ENCODE measurements at places on chromosomes 1 and 21.

DNA sequence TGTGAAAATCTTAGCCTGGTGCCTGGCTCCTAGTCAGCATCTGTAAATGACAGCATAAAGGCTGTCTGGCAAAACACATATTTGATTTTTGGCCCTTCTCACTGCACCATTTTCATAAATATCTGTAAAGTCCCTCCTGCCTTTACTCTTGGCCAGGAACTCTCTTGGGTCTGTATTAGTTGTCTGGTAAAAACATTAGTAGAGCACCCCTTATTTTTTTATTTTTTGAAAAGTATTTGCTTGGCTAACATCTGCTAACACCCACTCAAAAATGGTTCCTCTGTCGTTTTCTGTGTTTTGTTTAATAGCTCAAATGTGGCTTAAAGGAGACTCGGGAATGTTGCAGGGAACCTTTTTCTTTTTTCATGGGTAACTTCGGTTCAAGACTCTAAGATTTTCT is 293.4 kb downstream of the HMCN1 start:
- DNase-seq, result no peak

DNA sequence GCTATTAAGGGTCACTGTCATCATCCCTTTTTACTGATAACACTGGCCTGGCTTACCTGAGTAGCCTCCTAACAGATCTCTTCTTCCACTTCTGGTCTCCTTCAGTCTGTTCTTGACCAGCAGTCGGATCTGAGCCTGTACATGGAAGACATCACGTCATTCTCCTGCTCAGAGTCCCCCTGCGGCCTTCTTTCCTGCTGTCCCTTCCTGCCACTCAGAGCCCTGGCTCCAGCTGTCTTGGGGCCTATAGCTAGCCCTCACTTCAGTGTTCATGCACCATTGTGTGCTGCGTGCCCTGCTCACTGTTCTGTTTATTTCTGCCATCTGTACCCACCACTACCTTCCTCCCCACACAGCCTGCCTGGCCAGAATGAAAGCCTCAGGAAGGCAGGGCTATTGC is 8.4 kb downstream of the ADARB1 start:
- DNase-seq, result no peak

GRCh38 chr1:243554686-243555085 is 295.4 kb downstream of the AKT3 start:
- DNase-seq, result no peak

GRCh38 chr1:83970114-83970513 is 28.8 kb downstream of the TTLL7 start:
- no peak for DNase-seq

DNA sequence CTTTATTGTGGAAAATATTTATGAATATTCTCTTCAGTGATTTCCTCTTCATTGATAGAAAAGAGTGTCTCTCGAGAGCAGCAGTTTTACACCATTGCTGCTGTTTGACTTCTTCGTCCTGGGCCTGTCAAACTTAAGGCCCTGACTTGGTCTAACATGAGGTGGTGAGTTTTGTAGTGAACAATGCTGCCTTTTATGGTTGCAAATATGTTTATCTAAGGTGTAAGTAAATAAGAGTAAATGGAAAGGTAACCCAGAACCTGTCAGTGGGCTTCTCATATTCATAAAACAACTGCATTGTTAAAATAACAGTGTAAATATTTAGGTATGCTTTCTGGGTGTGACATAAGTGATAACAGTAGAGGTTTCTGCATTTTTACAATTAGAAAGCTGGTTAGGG is 62.8 kb upstream of the SCCPDH start:
- no peak for DNase-seq

GRCh38 chr1:183365676-183366075 is 52.5 kb downstream of the NMNAT2 start:
- DNase-seq, result no peak

DNA sequence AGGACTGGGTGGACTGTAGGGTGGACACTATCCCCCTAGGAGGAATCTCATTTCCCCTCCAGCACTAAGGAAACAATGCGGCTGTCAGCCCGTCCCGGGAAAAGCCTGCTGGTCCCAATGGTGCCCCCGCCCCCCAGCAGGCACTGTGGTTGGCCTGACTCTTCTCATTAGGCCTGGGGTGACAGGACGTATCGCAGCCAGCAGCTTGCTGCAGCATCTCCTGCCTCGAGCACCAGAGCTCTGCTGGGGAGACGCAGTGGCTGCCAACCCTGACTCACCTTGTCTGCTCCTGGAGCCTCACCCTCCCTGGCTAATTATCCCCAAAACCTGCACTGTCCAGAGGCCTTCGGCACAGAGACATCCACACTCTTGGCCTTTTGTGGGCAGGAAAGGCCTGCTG is 115.1 kb upstream of the GJB5 start:
- DNase-seq, result no peak

DNA sequence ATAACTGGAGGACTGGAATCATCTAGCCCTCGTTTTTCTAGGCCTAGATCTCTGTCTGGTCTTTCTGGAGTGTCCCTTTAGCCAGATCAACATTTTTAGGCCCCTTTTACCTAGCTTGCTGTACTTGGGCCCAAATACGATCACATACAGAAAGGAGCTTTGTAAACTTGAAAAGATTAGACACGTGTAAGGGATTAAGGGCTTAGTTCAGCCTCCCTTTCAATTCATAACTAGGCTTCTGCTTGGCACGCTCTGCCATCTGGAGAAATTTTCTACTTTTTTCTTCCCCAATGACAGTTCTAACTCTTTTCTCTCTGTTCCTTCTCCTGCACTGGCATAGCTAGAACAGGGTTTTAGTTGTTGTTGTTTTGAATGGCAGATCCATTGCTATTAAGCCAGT is 153.3 kb upstream of the BEND5 start:
- no peak for DNase-seq

DNA sequence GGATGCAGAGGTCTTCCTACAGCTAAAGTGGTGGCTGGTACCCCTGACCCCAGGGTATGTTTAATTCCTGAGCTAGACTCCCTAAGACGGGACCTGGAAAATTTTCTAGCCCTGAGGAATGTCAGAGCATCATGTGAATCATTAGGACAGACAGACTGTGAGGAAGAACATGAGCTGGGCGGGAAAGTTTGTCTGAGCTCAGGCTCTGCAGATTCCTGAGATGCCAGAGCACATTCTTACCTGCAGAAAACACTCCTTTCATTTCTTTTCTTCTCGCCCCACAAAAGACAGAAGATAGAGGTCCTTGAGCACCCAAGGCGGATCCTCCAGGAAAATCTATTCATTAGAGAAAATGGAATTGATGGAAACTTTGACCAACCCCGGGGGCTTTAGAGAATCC is 6.5 kb downstream of the CAPN2 start:
- no peak for DNase-seq

DNA sequence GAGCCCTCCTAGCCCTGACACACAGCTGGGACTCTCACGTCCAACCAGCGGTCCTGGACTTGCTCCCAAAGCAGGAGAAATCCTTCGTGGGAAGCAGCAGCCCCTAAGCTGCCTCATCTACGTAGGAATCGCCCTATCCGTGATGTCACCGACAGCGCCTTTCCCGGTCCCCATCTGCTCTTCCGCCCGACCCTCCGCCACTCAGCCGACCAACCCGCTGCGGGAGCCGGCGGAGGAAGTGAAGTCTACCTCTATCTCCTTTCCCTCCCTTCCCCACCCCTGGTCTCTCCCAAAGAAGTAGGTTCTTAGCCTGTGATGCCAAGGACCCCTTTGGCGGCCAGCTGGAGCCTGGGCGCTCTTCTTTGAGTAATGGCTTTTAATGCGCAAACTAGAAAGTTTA is 272.1 kb downstream of the FAM72C start:
- no peak for DNase-seq

GRCh38 chr1:222798116-222798515 is 16.7 kb upstream of the DISP1 start:
- no peak for DNase-seq

GRCh38 chr1:205530116-205530515 is 25.6 kb downstream of the CDK18 start:
- DNase-seq, result no peak

DNA sequence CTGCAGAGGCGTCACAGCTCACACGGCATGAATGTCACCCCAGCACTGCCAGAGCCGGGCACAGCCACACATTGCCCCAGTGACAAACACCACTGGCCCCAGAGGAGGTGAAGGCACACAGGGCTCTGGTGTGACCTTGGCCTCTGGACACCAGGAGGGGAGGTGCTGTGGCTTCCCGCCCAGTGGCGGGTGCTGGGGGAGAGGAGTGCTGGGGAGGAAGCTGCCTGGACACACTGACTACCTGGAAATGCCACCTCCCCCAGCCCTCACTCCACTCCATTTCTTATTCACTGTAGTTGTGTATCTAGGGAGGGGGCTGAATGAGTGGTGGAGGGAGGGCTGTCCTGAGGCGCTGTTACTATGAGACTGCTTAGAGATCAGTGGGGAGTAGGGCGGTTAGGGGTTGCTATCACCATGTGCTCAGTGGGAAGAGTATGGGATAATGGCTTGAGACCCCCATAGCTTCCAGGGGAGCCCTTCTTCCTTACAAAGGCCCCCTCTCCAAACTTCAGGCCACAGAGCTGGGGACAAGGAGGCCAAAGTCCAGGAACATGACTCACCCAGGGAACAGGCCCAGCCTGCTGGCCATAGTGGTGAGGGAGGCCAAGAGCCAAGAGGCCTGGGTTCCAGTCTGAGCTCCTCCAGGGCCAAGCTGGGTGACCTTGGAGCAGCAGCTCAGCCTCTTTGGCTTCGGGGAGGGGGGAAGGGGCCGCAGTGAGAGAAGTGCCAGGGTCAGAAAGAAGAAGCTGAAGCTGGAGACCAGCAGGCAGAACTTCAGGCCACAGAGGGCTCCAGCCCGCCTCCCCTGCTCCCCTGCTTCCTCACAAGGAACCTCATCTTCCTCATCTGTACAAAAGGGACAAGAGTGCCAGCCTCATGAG is 40.1 kb downstream of the AHDC1 start:
- DNase-seq, result no peak

DNA sequence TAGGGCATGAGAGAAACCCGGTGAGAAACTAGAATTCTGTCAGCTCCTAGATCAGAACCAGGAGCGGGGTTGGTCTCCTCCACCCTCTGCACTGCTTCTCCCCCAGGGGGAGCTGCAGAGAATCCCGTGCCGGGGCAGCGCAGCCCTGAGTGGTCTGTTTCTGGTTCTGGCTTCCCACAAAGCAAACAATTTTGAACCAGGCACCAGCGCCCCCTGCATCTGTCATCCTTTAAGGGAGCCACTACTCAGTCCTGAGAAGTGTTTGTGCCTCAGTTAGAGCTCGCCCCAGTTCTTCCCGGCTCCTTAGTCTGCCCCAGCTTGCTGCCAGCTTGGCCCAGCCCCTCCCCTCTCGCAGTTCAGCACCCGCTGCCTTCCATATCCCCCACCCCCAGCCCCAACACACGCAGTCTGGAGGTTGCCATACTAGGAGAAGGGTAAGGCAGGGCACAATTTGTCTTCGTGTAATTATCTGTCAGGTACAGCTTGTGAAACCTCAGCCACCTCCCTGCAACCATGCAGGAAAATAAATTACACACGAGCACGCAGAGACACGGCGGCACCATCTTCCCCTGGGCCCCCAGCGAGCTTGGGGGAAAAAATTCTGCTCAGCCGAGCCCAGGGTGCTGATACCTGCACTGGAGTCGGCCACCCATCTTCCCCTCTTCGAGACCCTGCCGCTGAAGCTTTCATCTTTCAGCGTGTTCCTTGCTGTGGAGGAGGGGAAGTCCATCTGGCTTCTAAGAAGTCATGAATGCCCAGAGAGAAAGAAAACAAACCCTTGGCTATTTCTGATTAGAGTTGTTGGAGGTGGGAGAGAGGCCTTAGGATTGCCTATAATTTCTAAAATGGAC is 62.6 kb upstream of the CD1D start:
- DNase-seq, result peak; percentile 17

- no peak for DNase-seq
Measured at GRCh38 chr21:14541841-14542490, 4.1 kb downstream of the SAMSN1 start.

DNA sequence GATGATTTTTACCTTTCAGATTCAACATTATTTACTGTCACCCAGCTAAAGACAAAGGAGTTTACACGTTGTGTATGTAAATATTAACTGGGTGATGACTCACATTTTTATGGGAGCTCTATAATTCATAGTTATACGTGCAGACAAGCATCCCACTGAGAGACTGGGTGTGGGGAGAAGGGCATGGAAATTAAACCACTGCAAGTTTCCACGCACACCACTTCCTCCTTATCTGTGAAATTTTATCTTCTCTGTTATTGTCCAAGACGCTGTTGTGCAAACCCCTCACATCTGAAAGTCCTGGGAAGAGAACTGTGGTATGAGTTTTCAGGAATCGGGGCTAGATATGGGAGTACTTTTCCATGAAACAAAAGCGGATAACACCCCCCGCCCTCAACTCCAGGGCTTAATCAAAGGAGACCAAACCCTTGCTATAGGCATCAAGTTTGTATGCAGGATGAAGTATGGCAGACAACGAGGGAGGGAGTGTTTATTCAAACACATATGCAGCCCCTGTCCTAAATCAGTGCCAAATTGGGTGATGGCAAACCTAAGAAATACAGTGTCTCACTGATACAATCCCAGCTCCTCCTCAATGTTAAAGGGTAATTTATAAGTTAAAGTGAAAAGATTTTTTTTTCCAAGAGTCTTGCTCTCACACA is 23.3 kb upstream of the DPT start:
- DNase-seq, result no peak

DNA sequence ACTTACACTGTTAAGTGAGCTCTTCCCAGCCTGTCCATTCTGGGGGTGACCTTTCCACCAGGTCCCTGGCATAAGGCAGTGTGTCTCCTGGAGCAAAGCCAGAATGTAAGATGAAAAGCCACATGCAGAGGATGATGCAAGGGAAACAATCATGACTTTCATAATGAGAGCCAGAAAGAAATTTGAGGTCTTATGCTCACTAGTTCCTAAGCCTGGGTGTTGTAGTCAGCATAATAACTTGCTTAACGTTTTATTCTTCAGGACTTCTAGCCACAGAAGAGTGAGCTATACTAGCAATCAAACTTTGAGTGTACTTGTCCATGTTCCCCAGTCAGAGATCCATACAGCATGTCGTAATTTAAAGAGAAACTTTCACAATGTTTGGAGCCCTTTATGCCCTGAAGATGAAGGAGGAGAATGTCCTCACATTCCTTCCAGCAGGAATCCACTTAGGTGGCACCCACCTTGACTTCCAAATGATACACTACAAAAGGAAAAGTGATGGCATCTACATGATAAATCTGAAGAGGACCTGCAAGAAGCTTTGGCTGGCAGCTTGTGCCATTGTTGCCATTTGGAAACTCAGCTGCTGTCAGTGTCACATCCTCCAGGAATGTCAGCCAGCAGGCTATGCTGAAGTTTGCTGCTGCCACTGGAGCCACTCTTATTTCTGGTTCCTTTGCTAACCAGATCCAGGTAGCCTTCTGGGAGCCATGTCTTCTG is 60.5 kb upstream of the FOXD3 start:
- no peak for DNase-seq

DNA sequence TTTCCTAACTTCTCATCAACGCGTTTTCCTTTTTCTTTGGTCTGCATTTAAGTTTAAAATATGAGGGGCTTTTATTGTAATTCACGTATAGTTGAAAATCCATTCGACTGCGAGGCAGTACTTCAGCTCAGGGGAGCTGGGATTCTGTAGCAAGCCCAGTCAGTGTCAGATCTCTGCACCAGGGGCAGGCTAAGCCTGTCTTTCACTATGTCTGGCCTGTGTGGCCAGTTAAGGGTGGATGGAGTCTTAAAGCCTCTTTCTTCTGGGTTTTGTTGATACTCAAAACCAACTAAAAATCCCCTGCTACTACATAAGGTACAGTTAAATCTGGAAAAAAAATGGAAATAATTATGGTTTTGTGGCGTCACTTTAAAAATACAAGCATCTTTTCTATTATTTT is 124.7 kb downstream of the TYW3 start:
- DNase-seq, result no peak

GRCh38 chr1:33949570-33949969 is 85.7 kb downstream of the HMGB4 start:
- no peak for DNase-seq

- no peak for DNase-seq
Measured at GRCh38 chr1:100506217-100506616, 31.7 kb upstream of the GPR88 start.
